GM12878 (cell line): ENCODE measurements at places on chromosomes 7 and 10. TPM values are rescaled to one million over a fixed set of nuclear protein-coding genes. Genes with fewer than 3 reads are reported as not detected.

The GIMAP4 gene
- 0.54 and 1.0 TPM in 2 replicates for total RNA-seq

The CRHR2 gene
- not detected in 2 replicates for total RNA-seq

The LRRD1 gene
- not detected in 2 replicates for total RNA-seq

The PLPP4 gene
- 0.16 and 0.26 TPM in 2 replicates for total RNA-seq

The ECD gene
- total RNA-seq, result 32.1 and 34.6 TPM in 2 replicates

The H2BK1 gene
- total RNA-seq, result 0.54 TPM in 1 of 2 replicates, not detected in the other

The PRSS37 gene
- not detected in 2 replicates for total RNA-seq

The TAC1 gene
- not detected in 2 replicates for total RNA-seq

The HOXA11 gene
- total RNA-seq, result not detected in 2 replicates

The ANKRD1 gene
- total RNA-seq, result not detected in 2 replicates

The BMPER gene
- not detected in 2 replicates for total RNA-seq
